ENCODE measurements at places on chromosomes 3 and 15.

GRCh38 chr3:194187233-194187944 lies 51.4 kb downstream of the HES1 start:
- no peak for DNase-seq

DNA sequence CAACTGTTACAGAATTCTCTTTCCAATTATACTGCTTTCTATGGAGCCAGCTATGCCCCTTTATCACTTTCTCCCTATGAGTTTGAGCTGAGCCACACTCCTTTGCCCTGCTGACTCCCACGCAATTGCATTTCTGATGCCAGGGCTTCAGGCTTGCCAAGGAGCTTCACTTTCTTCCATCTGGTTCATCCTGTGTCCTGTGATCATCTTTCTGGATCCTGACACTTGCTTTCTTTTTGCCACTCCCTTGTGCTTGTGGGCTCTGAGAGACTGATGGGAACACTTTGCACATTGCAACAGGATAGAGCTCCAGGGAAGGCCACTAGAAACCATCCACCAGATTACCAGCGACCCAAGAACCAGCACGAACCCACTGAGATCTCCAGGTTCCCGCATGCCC lies 77.0 kb upstream of the SEC13 start:
- DNase-seq, result no peak

GRCh38 chr15:36208868-36209582 lies 370.4 kb upstream of the CDIN1 start:
- DNase-seq, result no peak

DNA sequence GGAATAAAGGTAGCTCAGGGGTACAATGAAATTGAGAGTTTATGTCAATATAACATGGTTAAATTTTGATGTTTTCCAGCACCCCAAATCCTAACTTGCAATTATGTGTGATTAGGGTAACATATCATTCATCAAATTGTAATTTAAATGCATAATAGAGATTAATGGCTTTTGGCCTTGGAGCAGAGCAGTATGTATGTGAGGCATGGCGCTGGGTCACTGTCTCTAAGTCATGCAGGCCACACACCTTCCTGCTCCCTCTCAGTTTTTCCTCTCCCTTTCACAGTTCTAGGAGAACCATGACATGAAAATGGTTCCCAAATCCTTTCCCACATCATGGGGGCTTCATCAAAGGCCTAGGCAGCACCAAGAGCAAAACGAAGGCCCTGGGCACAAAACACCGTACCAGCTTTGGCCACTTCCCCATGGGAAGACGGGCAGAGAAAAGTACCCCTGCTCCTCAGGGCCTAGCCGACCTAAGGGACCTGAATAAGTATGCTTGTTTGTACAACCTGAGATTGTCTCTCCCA lies 3.9 kb upstream of the SRP14 start:
- DNase-seq, result no peak

DNA sequence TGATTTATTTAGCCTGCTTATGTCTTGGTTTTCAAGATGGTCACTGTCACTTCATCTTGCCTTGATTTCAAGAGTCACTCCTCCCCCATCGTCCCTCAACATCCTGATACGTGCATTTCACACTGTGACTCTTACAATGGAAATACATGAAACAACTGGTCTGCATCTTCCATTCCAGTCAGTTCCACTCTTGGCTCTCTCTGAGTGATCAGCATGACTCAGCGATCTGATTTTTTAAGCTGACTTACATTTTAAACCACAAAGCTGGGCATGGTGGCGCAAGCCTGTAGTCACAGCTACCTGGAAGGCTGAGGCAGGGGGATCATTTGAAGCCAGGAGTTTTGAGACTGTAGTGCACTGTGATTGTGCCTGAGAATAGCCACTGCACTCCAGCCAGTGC lies 271.2 kb upstream of the ROPN1 start:
- no peak for DNase-seq

DNA sequence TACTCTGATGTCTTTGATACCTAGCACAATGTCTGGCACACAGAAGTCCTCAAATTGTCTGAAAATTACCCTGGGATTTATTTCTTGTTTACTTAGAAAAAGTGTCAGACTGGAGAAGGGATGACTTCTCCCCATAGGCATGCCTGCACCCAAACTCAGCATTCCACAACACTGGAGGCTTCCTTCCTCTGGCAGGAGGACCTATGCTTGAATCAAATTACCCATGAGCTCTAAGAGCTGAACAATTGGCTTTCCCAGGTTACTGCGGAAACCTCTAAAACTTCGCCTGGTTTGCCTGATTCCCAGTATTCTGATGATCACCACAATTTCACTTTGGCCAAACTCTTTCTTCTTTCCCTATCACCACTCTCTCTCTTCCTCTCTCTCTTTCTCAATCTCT lies 217.4 kb downstream of the DIPK2A start:
- no peak for DNase-seq

GRCh38 chr15:56886363-56886931 lies 32.0 kb upstream of the TCF12 start:
- no peak for DNase-seq

Data from uterus (tissue), 4 donors.